ENCODE measurements at places on chromosomes 12 and 14.

DNA sequence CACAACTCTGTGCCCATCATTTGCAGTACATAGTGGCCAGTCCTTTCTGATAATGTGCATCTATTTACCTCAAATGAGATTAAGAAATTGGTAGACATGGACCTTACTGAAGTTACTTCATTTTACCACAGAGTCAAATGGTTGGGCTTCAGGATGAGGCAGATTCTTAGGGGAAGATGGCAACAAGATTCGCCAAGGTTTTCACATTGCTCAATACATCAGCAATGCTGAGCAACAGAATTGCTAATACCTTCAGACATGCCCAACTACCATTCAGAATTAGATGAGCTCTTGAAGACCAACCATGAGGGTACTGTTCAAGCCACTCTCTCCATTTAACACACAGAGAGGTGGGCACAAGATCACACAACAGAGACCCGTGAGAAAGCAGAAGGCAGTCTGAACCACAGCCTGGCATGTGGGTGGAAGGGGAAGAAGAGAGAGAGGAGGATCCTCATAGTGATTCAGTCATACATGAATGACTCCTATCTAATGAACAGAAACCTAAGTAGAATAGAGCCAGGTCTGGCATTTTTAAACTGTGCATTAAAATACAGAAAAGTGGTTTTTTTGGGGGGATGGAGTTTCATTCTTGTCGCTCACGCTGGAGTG, 28.5 kb downstream of the CPM start:
- no peaks in the 10 kb centered on the region for H3K27me3 ChIP-seq
- H3K4me1 ChIP-seq: no peaks in the 10 kb centered on the region
- H3K36me3 ChIP-seq: no peaks in the 10 kb centered on the region
- H3K27ac ChIP-seq: no peak overlapping the region
- no peak overlapping the region for H3K4me3 ChIP-seq
- no peak for DNase-seq

DNA sequence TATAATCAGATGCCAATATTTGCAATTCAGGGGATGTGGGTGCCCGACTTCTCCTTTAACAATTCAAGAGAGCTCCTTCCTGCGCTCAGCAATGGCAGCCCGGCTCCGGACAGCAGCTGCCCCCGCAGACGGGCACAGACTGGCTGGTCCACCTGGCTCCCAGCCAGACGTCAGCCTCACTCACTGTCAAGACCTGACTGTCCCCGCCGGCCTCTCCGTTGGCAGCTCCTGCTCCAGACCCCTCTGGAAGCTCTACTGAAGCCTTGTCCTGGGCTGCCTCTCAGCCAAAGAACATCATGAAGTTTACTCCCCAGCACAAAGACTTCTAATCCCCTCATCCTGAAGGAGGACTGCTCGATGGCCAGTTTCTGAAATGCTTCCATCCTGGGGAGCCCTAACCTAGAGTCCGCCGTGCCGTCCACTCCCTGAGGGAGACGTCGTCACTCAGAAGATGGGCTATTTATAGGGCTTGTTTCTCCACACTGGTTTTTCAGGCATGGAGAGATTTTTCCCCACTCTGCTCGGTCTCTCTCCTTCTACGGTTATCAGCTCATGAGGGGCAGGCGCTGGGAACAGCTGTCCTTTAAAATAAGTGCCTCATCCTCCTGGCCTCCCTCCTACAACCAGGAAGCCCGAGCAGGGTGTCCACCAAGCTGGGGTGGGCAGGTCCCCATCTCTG, 126.2 kb downstream of the RFLNA start:
- no peaks in the 10 kb centered on the region for H3K4me1 ChIP-seq
- no peak overlapping the region for H3K4me3 ChIP-seq
- H3K36me3 ChIP-seq: peaks cover 65% of the 10 kb centered on the region
- no peak for DNase-seq
- no peaks in the 10 kb centered on the region for H3K27me3 ChIP-seq
- no peak overlapping the region for H3K27ac ChIP-seq

GRCh38 chr12:114952573-114953271, 268.7 kb upstream of the TBX3 start:
- H3K4me1 ChIP-seq: no peaks in the 10 kb centered on the region
- H3K36me3 ChIP-seq: no peaks in the 10 kb centered on the region
- H3K27me3 ChIP-seq: no peaks in the 10 kb centered on the region
- no peak for DNase-seq
- no peak overlapping the region for H3K4me3 ChIP-seq
- no peak overlapping the region for H3K27ac ChIP-seq

- peaks cover 11% of the 10 kb centered on the region for H3K4me1 ChIP-seq
- peaks cover 3% of the 10 kb centered on the region for H3K36me3 ChIP-seq
- H3K4me3 ChIP-seq: no peak overlapping the region
- H3K27ac ChIP-seq: no peak overlapping the region
Measured at GRCh38 chr14:51879170-51879569, 18.8 kb downstream of the GNG2 start.

GRCh38 chr12:12720052-12720451, 2.9 kb downstream of the CDKN1B start:
- no peaks in the 10 kb centered on the region for H3K27me3 ChIP-seq
- DNase-seq: no peak
- H3K4me3 ChIP-seq: peak overlapping the region; percentile 99
- H3K27ac ChIP-seq: peak overlapping the region; percentile 97
- H3K36me3 ChIP-seq: peaks cover 32% of the 10 kb centered on the region

- H3K4me1 ChIP-seq: no peaks in the 10 kb centered on the region
- DNase-seq: no peak
- no peak overlapping the region for H3K4me3 ChIP-seq
- H3K27me3 ChIP-seq: no peaks in the 10 kb centered on the region
- no peaks in the 10 kb centered on the region for H3K36me3 ChIP-seq
Measured at GRCh38 chr14:96805956-96806355, 8.8 kb downstream of the VRK1 start.

GRCh38 chr12:11838403-11838802, 188.9 kb downstream of the ETV6 start:
- no peak overlapping the region for H3K4me3 ChIP-seq
- H3K4me1 ChIP-seq: peaks cover 7% of the 10 kb centered on the region
- peaks cover 32% of the 10 kb centered on the region for H3K36me3 ChIP-seq
- no peak for DNase-seq

DNA sequence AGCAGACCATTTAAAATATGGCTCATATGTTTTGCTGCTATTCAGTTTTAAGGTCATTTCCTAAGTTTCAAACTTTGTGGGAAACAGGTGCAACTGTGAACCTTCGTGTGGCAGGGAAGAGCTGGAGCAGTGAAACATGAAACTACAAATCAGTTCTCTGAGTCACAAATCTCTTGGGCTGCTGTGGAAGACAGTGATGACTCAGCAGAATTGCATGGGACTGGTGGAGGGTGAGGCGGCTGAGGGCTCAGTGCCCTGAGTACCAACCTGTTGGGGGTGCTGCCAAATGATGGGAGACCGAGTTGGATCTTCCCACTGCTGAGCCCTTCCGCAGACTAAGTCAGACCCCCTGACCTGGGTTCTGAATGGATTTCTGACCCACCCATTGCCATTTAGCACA, 8.4 kb upstream of the CALM1 start:
- no peak overlapping the region for H3K27ac ChIP-seq
- DNase-seq: no peak
- peaks cover 18% of the 10 kb centered on the region for H3K4me1 ChIP-seq

- no peak overlapping the region for H3K4me3 ChIP-seq
- no peaks in the 10 kb centered on the region for H3K4me1 ChIP-seq
- H3K27ac ChIP-seq: no peak overlapping the region
- no peaks in the 10 kb centered on the region for H3K27me3 ChIP-seq
- H3K36me3 ChIP-seq: no peaks in the 10 kb centered on the region
Measured at GRCh38 chr12:95700316-95700785, 90.2 kb downstream of the NTN4 start.

DNA sequence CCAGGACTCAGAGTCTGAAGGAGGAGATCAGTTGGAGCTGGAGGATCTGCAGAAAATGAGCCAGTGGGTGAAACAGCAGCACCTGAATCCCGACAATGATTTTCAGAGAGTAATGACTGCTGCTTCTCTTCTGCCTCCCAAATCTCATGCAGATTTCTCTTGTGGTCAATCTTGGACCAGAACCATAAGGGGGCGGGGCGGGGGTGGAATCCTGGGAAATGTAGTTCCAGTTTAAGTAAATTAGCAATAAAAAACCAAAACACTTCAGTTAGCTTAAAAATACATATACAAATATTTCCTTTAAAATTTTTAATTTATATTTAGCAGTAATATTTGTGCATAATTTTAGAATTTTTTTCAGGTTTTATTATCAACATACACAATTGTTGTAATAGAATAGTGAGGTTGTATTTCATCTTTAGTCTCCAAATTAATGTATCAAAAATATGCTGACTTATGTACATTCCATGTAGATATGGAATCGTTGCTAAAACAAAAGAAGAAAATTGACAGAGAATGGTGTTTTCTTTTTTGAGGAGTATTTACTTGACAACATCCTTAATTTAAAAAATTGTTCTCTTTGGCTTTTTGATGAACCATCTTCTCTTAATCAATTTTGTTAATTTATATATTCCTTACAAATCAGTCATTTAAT, 223.5 kb upstream of the SYT10 start:
- no peak overlapping the region for H3K4me3 ChIP-seq
- H3K36me3 ChIP-seq: no peaks in the 10 kb centered on the region
- H3K27me3 ChIP-seq: no peaks in the 10 kb centered on the region
- DNase-seq: no peak
- H3K4me1 ChIP-seq: no peaks in the 10 kb centered on the region

GRCh38 chr12:19150273-19150900, 20.9 kb downstream of the PLEKHA5 start:
- DNase-seq: no peak
- no peaks in the 10 kb centered on the region for H3K4me1 ChIP-seq
- no peak overlapping the region for H3K27ac ChIP-seq

DNA sequence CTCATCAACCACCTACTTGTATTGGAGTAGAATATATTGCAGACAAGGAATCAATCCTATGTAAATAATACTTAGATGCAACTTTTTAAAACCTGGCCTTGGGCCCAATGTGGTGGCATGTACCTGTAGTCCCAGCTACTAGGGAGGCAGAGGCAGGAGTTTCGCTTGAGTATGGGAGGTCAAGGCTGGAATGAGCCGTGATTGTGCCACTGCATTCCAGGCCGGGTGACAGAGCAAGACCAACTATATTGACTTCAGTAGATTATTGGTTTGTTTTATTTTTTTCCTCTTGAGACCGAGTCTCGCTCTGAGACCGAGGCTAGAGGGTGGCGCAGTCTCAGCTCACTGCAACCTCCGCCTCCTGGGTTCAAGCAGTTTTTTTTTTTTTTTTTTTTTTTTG, 3.6 kb downstream of the LARP4 start:
- no peak overlapping the region for H3K27ac ChIP-seq
- H3K4me3 ChIP-seq: no peak overlapping the region
- H3K27me3 ChIP-seq: no peaks in the 10 kb centered on the region

DNA sequence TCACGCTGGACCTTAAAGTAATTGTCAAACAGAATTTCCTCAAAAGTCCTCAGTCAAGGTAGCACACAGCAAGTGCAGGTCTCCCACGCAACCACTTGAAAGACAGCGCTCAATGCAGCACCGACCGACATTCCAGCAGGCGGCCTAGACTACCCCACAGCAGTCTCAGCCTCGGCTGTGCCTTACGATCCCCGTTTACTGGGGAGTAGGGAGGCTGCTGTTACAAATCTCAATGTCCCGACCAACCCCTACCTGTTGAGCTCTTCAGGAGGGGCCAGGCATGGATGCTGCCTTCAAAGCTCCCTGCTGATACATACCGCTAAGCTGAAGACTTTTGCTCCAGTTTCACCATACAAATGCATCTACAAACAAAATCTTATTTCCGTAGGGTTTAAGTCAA, 21.8 kb downstream of the VPS37B start:
- H3K4me3 ChIP-seq: no peak overlapping the region
- no peaks in the 10 kb centered on the region for H3K27me3 ChIP-seq
- no peak for DNase-seq
- H3K4me1 ChIP-seq: peaks cover 55% of the 10 kb centered on the region

GRCh38 chr12:130613831-130614529, 102.1 kb downstream of the RIMBP2 start:
- no peak overlapping the region for H3K27ac ChIP-seq
- H3K36me3 ChIP-seq: no peaks in the 10 kb centered on the region
- H3K27me3 ChIP-seq: no peaks in the 10 kb centered on the region
- no peak overlapping the region for H3K4me3 ChIP-seq

DNA sequence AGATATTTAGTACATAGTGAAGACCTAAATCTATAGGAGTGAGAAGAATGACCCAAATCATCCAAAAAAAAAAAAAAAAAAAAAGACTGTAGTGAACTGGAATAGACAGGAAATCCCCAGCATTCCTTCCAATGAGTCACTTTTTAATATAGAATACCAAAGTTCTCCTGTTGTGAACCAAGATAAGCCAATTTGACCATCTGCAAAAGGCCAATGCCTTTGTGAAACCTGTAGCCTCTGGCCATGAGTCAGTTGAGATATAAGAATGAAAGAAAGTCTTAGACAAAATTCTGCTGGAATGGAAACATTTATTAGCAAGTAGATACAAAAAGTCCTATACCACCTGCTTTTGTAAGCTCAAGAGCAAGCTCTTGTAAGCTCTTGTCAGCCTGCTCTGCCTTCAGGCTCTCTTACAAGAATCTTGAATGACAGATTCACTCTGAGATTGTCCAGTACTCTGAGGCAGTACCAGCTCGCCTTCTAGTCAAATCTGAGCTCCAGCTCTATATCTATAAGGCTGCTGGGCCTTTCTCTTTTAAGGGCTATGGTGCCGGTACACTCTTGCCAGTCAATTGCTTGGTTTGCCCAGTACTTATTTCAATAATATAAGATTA, 243.0 kb upstream of the TMTC1 start:
- H3K4me1 ChIP-seq: no peaks in the 10 kb centered on the region
- H3K4me3 ChIP-seq: no peak overlapping the region
- H3K27me3 ChIP-seq: no peaks in the 10 kb centered on the region
- no peaks in the 10 kb centered on the region for H3K36me3 ChIP-seq
- DNase-seq: no peak

- H3K36me3 ChIP-seq: peaks cover 9% of the 10 kb centered on the region
- no peak for DNase-seq
- no peak overlapping the region for H3K4me3 ChIP-seq
- H3K27me3 ChIP-seq: no peaks in the 10 kb centered on the region
Measured at GRCh38 chr14:57244106-57244505, 24.6 kb downstream of the EXOC5 start.

DNA sequence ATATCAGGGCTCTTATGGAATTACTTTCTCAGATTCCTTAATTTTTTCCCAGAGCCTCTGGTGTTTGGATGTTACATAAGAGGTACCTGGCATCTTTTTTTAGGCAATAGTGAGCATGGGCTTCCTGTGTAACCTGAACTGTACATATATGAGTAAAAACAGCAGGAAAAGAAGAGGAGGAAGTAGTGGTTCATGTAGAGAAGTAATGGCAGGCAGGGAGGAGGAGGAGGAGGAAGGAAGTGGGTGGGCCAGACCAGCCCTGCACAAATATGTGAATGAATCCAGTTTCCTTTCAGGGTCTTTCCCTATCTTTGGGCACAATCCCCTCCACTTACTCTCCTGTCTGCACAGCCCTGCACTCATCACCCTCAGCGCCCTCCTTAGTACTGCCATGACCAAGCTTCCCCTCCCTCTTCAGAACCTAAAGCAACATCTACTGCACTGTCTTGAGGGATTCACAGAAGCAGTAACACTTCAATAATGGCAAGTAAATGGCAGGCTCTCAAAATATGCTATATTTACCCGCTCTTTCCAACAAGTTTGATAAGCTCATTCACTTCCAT, 40.9 kb upstream of the GSG1 start:
- no peak overlapping the region for H3K27ac ChIP-seq
- no peak for DNase-seq
- peaks cover 12% of the 10 kb centered on the region for H3K4me1 ChIP-seq
- H3K27me3 ChIP-seq: no peaks in the 10 kb centered on the region
- no peak overlapping the region for H3K4me3 ChIP-seq

All from effector memory CD4-positive, alpha-beta T cell (primary cell).